Pancreas (tissue), 10 donors: ENCODE measurements at places on chromosomes 4 and X. TPM values are rescaled to one million over a fixed set of nuclear protein-coding genes. Genes with fewer than 3 reads are reported as not detected.
A peak's percentile ranks its signal among the peaks of the same experiment; 100 is the strongest.

DNA sequence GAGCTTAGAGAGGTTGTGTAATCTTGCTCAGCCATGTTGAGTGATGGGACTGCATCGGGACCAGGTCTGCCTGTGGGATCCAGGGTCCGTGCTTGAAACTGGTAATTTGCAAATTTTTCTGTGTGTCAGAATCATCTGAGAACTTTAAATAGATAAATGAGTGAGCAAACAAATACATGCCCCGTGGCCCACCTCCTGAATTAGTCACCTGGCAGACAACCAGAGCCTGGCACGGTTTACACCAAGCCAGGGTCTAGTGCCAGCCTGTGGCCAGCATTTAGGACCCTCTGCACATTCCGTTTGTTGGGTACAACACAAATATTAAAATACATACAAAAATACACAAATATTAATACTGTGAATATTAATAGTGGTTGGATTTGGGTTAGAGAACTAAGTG is 90.6 kb upstream of the STOX2 start:
- H3K27ac ChIP-seq = no peak overlapping the region
- H3K4me1 ChIP-seq = no peaks in the 10 kb centered on the region
- H3K27me3 ChIP-seq = no peaks in the 10 kb centered on the region
- no peak for DNase-seq
- no peak overlapping the region for H3K4me3 ChIP-seq

DNA sequence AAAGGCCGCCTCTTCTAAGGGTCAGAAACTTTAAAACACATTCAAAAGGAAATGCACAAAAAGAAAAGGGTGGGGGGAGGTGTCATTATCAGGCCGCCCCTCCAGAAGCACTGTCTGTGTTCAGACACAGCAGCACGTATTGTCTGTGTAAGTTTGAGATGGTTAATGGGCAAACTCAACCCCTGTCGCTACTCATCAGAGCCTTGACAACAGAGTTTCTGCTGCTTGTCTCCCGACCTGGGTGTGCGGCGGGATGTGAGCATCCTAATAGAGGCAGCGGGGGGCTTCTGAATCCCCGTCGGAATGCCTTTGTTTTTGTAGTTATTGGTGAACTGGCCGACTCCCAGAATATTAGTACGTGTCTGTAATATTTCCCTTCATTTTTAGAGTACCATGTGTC is 158.9 kb downstream of the DCTD start:
- no peaks in the 10 kb centered on the region for H3K4me1 ChIP-seq
- no peak overlapping the region for H3K27ac ChIP-seq
- DNase-seq = no peak
- no peaks in the 10 kb centered on the region for H3K36me3 ChIP-seq
- H3K27me3 ChIP-seq = no peaks in the 10 kb centered on the region
- H3K4me3 ChIP-seq = no peak overlapping the region

DNA sequence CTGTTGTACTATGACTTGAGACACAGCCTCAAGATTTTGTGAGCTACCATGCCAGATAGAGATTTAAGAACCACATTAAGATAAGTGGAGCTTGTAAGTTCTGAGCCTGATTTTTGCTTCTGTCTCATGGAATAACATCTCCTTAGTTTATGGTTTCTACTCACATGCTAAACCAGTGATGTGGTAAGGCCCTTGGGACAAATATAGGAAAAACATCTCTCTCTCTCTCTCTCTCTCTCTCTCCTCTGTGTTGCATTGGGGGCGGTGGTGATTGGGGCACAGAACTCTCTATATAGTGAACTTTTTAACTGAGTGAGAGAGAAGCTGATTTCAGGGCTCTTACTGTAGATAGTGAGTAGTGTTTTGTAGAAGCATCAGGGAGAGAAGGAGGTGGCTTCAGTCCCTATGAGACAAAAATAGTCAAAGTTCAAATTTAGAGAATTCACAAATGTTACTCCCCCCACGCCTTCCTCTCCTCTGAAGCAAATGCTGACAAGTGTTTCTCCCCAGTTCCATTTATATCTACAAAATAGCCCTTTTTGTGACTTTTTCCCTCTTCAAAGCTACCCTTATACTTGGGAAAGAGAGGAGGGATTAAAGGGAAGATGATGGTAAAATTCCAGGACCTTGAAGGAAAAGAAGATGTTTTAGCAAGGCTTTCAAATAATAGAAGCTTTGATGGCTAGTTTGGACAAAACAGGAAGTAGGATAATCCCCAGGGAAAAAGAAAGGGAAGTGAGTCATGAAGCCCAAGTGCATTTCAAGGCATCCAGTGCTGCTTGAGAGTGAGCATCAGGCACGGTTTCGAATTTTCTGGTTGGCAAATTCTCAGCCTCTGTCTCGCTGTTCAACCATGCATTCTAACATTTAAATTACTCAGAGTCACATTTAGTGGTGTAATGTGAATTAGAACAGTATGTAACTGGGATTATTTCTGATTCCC is 134.3 kb upstream of the AP1S2 start:
- H3K27me3 ChIP-seq = no peaks in the 10 kb centered on the region
- H3K27ac ChIP-seq = no peak overlapping the region
- DNase-seq = no peak

DNA sequence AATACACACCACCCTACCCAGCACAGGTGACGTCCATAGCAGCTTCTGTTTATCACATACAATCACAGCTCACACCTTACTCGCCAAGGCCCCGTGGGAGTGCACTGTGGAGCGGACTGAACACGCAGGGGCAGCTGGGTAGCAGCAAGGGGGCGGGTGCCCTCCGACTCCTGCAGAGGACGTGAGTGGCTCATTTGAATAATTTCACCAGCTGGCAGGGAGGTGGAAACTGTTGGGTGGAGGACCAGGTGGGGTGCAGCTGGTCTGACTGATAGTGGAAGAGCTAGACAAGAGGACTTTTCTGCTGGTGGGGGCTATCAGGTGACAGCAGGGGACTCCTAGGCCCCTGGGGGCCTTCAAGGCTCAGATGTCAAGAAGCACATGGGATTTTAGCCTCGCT is 16.3 kb downstream of the MAN2B2 start:
- no peak overlapping the region for H3K27ac ChIP-seq
- no peaks in the 10 kb centered on the region for H3K36me3 ChIP-seq
- H3K27me3 ChIP-seq = no peaks in the 10 kb centered on the region
- H3K4me1 ChIP-seq = no peaks in the 10 kb centered on the region

GRCh38 chr4:170007113-170007512 is 19.1 kb downstream of the MFAP3L start:
- H3K4me1 ChIP-seq = no peaks in the 10 kb centered on the region
- H3K36me3 ChIP-seq = no peaks in the 10 kb centered on the region

DNA sequence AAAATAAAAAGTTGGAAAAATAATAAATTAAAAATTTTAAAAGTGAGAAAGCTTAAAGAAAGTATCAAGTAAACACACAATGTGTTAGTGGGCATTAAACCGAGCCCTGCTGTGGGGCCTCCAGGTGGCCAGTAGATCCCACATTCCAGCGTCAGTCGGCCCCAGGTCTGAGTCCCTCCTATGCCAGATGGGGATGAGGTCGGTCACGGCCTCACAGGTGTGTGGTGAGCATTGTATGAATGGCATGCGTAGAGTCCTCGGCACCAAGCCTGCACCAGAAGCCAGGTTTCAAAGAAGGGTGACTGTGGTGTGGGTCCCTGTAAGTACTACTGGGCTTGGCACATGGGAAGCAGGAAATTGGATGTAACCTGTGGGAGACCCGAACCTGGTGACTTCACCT is 75.6 kb upstream of the MSX1 start:
- H3K4me1 ChIP-seq = no peaks in the 10 kb centered on the region
- no peak for DNase-seq
- no peaks in the 10 kb centered on the region for H3K27me3 ChIP-seq
- H3K36me3 ChIP-seq = no peaks in the 10 kb centered on the region

DNA sequence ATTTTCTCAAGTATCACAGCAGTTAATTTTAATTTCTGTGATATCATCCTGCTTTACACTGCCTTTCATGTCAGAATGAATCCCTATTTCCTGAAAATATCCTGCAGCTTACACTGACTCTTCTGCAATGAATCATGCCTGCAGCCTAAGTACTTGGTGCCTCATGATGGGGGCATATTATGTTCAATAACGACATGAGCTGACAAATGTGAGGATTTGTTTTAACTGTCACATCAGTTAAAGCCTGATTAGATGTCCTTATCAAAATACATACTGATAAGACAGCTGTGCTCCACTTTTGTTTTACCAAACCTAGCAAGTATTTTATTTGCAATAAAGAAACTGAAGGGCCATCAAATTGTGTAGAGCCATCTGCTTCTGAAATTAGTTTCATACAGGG is 359.9 kb upstream of the AGA start:
- H3K4me1 ChIP-seq = no peaks in the 10 kb centered on the region
- no peak for DNase-seq
- no peak overlapping the region for H3K4me3 ChIP-seq
- H3K27ac ChIP-seq = no peak overlapping the region
- no peaks in the 10 kb centered on the region for H3K27me3 ChIP-seq

DNA sequence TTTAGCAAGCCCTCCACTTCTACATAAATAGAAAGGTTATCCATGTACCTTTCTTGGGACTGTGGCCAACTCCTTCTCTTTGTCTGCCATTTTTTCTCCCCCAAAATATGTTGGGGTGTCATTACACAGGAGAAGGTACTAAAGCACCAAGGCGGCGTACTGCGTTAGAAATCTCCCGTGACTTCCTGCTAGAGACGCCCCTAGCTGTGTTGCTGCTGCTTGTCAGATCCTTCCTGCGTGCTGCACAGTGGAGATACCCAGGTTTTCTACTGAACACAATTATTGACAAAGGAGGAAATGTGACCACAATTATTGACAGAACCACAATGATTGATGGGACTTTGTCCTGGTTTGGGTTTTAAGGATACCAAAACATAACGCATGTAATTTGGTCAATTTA is 97.7 kb downstream of the EFHC2 start:
- no peak overlapping the region for H3K4me3 ChIP-seq
- DNase-seq = no peak
- no peaks in the 10 kb centered on the region for H3K27me3 ChIP-seq
- no peaks in the 10 kb centered on the region for H3K36me3 ChIP-seq

DNA sequence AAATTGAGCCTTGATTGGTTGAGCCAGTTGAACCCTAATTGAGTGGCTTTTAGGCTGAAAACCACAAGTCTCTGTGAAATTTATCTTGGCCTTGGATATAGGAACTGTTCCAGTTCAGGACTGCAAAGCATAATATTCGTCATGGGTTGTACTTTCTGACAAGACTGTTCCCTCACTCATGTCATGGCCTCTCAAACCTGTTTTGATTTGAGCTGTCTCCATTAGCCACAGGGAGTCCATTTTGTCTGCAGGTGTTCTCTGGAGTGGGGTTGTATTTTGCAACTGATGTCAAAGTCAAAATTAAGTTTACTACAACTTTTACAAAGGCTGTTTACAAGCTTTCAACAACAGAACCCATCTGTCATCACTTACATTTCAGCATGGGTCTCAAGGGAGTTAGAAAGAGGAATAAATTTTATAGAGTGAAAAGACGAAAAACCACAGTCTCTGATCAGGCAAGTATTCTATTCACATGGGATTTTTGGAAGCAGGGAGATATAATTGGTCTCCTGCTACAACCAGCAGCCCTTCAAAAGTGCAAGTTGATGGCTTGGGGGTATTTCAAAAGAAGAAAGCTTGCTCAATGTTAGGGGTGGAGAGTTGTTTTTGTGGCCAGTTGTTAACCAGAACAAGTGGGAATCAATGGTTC is 1716.3 kb downstream of the C4orf33 start:
- H3K36me3 ChIP-seq = no peaks in the 10 kb centered on the region
- DNase-seq = no peak
- no peaks in the 10 kb centered on the region for H3K27me3 ChIP-seq
- no peak overlapping the region for H3K4me3 ChIP-seq

GRCh38 chr4:78689261-78689660 is 86.9 kb upstream of the BMP2K start:
- H3K4me1 ChIP-seq = no peaks in the 10 kb centered on the region
- DNase-seq = no peak
- no peak overlapping the region for H3K4me3 ChIP-seq
- no peaks in the 10 kb centered on the region for H3K27me3 ChIP-seq
- no peaks in the 10 kb centered on the region for H3K36me3 ChIP-seq

DNA sequence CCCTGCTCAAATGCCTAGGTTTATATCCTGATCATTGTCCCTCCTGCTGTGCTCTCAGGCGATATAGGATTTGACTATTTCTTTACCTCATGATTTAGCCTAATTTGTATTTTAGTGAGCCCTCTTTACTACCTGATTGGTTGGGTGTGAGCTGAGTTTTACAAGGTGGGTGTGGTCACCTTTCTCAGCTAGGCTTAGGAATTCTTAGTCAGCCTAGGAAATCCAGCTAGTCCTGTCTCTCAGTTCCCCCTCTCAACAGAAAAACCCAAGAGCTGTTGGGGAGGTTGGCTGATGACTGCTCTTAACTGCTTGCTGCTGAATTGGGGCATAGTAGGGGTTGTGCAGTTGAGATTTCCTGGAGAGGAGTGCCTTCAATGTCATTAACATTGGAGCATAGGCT is 100.5 kb upstream of the AADAT start:
- no peaks in the 10 kb centered on the region for H3K27me3 ChIP-seq
- H3K4me1 ChIP-seq = no peaks in the 10 kb centered on the region
- no peak overlapping the region for H3K27ac ChIP-seq
- H3K36me3 ChIP-seq = no peaks in the 10 kb centered on the region

DNA sequence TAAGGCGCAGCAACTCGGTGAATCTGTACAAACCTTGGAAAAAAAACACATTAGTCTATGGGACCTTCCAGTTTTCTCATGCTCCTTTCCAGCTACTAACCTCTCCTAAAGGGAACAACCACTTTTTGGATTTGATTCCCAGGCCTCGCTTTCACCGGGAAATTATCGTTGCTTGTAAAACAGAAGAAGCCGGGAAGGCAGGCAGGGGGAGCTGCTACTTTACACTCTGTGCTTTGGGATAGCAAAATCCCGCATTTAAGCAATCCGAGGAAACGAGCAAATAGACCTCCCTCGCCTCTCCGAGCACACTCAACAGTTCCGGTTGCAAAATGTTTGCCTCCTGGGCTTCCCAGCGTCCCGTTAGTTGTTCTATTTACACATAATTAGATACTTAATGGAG is 1.2 kb downstream of the CD38 start:
- peak overlapping the region; percentile 16 for H3K4me3 ChIP-seq
- no peaks in the 10 kb centered on the region for H3K36me3 ChIP-seq
- peak; percentile 25 for DNase-seq

DNA sequence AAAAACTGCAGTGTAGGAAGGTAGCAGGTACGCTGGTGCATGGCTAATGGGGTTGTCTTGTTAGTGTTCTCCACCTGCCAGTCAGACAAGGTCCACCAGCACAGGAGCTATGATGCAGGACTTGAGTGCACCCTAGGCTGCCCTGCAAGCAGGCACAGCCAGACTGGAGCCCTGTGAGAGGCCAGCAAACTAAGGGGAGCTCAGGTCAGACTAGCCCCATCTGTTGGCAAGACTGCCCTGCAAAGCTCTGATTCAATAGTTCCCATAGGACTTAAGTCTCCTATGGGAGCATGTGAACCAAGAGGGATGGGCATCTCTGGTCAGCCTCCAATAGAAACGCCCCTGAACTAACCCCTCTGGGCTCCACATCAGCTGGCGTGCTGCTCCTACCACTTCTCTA is 1307.3 kb downstream of the C4orf33 start:
- no peak for DNase-seq
- H3K27me3 ChIP-seq = no peaks in the 10 kb centered on the region
- no peak overlapping the region for H3K4me3 ChIP-seq
- H3K36me3 ChIP-seq = no peaks in the 10 kb centered on the region
- H3K27ac ChIP-seq = no peak overlapping the region
- H3K4me1 ChIP-seq = no peaks in the 10 kb centered on the region

The MAGEE1 gene
- 1.5 TPM for total RNA-seq

The TLR2 gene
- 3.7 TPM for total RNA-seq

The P2RY10 gene
- not detected for total RNA-seq

The EFHC2 gene
- total RNA-seq = 1.9 TPM

The WDR17 gene
- total RNA-seq = 2.5 TPM
